ENCODE measurements at places on chromosomes 3 and 15.

GRCh38 chr3:130456540-130456939 lies 60.4 kb upstream of the COL6A6 start:
- no peak for DNase-seq

- DNase-seq: no peak
These were observed 487.2 kb upstream of the FRG2C start for GRCh38 chr3:75176937-75177336.

DNA sequence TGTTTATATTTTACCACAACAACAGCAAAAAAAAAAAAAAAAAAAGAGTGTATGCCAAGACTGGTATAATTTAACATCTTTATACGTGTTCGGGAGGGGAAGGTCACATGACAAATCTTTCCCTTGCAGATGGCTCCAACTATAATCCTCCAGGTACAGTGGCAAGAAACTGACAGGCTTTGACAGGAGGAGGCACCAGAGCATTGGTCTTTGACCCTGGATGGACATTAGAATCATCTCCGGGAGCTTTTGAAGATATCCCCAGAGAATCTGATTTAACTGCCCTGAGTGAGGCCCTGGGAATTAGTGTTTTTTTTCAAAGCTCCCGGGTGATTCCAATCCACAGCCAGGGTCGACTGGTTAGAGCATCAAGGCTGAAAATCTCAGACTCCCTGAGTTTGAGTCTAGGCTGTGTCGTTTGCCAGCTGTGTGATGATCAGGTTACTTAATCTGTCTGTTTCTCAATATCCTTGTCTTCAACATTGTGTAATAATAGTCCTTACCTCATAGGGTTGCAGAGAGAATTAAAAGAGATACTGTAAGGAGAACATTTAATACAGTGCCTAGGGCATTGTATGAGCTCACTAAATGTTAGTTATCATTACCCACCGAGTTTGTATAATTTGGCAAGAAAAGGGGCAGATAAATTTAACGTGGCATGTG lies 8.9 kb upstream of the SEMA5B start:
- no peak for DNase-seq

DNA sequence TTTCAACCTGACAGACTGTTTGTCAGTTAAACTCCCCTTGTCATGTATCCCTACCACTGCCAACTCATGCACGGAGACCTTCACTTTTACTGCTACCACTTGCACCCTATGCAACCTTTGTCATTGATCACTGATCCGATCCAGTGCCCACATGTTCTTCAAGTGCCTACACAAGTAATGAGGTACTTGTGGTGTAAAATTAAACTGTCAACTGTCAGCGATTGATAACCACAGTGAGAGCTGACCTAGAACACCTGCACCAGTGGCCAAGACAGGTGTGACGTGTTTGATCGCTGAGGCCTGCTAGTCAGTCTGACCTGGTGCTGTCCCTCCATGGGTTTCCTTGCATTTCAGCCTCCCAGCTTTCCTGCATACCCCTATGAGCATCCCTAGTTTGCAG lies 55.6 kb downstream of the MECOM start:
- DNase-seq: no peak

DNA sequence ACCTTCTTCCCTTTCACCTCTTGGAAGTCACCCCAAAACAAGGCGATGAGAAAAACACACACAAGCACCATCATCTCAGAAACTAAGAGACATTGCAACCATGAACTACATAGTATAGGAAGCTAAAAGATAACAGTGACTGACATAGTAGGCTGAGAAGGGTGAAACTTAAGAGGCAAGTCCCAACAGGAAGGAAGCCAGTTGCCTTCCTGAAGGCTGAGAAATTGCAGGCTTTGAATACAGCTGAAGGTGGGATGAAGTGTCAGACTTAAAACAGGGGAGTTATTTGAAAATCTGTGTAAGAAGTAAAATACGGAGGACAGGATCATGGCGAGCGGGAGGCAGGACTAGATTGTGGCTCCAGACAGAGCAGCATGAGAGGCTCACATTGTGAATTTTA lies 27.8 kb downstream of the SLC27A2 start:
- DNase-seq: no peak

All from NCI-H526 (cell line).